NCI-H526 (cell line): ENCODE measurements at places on chromosomes 11 and 22.
A peak's percentile ranks its signal among the peaks of the same experiment; 100 is the strongest.

GRCh38 chr22:26170795-26171580 lies 1.7 kb downstream of the SEZ6L start:
- peak; percentile 68 for DNase-seq

DNA sequence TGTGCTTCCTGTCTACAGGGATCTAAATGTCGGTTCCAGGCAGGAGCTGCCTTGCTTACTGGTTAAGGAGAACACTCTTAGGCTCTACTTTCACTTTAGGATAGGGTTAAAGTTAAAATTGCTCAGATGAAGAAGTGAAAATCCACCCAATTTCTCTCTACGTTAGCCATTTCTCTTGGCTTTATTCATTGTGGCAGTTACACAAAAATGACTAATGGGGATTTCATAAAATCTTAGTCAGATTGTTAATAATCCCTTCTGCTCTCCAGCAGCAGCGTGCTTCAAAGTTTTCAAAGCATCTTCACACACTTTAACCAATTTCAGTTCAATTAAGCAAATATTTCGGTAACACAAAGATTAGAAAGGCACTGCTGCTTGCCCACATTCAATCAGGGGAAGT lies 58.4 kb upstream of the RCN1 start:
- DNase-seq: no peak

GRCh38 chr22:20664594-20664959 lies 109.3 kb upstream of the SERPIND1 start:
- no peak for DNase-seq

GRCh38 chr11:129451524-129451923 lies 75.9 kb downstream of the BARX2 start:
- no peak for DNase-seq

- DNase-seq: peak; percentile 80
These were observed 533.9 kb upstream of the CCDC90B start for GRCh38 chr11:83819931-83820549.

DNA sequence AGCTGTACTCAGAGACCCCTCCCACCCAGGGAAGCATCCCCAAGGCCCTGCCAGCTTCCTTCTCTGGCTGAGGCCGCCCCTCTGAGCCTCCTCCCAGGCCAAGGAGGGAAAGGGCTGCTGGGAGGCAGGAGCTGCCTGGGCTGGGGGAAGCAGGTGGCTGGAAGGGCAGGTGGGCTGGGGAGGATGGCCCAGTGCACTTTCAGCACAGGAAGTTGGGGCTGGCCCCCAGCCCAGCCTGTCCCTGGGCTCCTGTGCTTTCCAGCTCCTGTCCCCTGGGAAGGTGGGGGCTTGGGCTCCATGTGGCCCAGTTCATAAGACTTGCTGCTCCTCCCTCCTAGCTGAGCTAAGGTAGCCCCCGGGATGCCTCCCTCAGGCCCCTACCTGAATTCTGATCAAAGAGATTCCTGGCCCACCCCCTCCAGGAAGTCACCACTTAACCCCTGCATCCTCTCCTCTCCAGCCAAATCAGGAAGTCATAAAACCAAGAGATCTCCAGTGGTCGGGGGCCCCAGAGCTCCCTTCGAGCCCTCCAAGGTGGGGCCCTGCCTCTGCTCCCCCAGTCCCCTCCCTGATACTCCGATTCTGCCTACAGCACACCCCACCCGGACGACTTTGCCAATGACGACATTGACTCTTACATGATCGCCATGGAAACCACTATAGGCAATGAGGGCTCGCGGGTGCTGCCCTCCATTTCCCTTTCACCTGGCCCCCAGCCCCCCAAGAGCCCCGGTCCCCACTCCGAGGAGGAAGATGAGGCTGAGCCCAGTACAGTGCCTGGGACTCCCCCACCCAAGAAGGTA lies 4.9 kb downstream of the PPP1CA start:
- DNase-seq: no peak

DNA sequence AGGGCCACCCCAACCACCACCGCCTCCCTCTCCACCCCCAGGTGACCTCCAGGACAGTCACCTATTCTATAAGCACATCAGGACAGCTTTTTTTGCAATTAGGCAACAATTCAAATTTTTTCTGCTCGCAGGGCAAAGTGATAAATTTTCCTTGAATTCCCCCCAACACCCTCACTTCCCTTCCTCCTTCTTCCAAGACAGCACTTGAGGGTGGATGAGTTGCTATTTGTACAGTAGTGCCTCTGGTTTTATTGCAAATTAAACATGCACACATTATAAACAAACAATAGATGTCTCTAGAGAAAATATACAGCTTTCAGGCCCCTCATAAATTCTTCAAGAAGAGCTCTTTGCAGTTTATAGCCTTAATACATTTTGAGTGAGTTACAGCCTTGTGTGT lies 80.9 kb upstream of the USP47 start:
- DNase-seq: no peak

GRCh38 chr22:26968859-26969523 lies 311.6 kb downstream of the MIAT start:
- DNase-seq: no peak

DNA sequence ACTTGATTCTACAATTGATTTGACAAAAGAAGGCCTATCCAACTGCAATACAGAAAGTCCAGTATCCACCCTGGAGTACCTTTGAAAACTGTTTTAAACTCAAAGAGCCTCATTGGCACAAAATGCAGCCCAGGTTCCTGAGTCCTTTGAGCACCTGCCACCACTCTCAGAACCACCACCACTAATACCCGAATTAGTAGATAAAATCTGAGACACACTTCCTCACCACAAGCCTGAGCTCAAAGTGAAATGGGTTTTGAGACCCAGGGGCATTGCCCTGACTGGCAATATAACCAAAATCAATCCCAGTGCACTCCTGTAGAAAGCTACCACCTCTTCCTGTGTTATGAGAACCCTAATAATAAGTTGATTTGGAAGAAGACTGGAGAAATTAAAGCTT lies 215.7 kb downstream of the CSNK2A3 start:
- no peak for DNase-seq

- no peak for DNase-seq
These were observed 28.5 kb downstream of the LINC01488 start for GRCh38 chr11:69509846-69510390.

- DNase-seq: no peak
These were observed 931.1 kb upstream of the TENM4 start for GRCh38 chr11:80371931-80372330.

DNA sequence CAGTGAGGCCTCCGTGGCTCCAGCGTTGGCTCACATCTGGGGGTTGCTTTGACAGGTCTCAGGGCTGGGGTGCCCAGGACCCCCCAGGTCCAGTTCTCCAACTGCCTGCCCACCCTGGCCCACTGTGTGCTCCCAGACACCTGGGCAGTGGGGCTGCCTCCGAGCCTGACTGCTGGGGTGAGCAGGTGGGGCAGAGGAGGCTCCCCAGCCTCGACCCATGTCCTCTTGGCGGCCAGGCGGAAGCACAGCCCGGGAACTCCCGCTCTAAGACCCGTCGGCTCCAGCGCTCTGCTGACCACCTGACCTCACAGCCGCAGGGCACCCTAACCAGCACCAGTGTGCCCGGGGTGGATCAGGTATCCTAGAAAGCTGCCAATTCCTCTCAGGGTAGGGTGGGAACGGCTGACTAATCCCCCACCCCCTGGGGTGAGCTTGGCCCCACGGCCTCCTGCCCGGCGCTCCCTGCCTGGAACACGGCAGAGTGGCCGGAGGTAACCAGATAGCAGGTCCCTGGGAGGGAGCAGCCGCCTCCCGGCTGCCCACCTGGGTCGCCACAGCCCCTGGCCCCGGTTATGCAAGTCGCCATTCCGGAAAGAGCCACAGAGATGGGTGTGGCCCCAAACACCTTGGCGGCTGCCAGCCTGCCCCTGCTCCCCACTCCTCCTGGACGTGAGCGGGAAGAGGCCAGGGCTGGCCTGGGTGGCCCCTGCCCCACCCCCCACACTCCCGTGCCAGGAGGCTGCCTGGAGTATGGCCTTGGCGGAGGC lies 19.2 kb upstream of the MUC5B start:
- no peak for DNase-seq

DNA sequence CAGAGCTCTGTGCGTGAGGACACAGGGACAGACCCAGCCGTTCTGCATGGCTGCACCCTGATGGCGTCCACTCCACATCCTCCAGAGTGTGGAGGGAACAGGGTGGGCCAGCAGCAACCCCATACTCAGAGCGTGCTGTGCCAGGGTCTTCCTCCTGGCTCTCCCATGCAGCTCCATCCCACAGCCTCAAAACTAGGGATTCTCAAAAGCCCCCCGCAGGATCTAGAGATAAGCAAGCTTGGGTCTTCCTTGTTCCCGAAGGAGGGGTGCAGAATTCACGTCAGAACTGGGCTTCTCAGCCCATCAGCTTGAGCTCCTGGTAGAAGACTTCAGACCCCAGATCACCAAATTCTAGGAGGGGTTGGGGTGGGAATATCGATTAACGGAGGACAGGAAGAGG lies 858.8 kb downstream of the TBC1D22A start:
- DNase-seq: no peak

DNA sequence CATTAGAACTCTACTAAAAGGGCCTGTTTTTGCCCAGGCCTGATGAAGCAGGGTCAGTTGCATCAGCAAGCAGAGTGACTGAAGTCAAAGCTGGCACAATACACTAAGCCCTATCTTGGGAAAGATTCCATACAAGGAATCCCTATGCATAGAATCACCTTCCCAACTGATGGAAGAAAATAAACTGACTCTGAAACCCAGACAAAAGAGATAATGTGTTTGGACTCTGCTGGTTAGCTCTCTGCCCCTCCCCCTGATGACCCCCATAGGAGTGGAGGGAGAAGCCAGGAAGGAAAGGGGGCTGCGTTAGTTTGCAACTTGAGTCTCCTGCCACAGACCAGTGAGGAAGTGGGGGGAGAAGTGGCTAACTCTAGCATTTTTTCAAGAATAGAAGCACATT lies 32.9 kb downstream of the GALNT18 start:
- DNase-seq: no peak

- no peak for DNase-seq
These were observed 53.5 kb downstream of the MYH9 start for GRCh38 chr22:36334081-36334820.

GRCh38 chr22:17764036-17764435 lies 10.2 kb downstream of the BID start:
- no peak for DNase-seq

DNA sequence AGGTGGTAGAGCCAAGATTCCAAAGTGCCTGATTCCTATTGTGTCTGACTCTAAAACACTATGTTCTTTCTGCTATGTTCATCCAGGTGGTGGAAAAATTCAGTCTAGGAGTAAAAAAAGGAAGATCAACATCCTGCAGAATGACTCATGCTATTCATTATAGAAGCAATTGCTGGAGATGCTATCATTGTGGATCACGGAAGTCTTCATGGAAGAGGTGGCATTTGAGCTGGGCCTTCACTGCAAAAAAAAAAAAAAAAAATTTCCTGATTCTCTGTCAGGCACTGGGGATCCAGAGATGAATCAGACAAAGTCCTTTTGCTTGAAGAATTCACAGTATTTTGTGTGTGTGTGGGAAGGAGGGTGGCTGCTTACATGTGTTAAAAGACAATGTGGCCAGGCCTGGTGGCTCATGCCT lies 1.4 kb upstream of the UVRAG start:
- DNase-seq: no peak

DNA sequence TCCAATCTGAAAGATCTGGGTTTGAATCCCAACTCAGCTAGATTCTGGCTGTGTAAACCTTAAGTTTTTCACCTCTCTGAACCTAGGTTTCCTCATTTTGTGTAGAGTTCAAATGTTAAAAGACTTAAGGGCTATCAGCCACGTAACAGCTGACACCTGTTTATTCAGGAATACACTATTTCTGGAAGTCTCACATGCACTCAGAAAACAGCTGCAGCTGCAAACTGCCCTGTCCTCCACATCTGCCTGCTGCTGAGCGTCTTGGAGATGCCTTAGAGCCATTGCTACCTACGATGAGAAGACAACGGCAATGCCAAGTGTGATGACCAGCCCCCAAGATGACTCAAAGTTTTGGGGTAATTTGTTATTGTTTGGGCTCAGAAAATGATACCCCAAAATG lies 6.7 kb upstream of the TRIM44 start:
- DNase-seq: no peak

- no peak for DNase-seq
These were observed 686 bp downstream of the USP2 start for GRCh38 chr11:119380827-119381180.

DNA sequence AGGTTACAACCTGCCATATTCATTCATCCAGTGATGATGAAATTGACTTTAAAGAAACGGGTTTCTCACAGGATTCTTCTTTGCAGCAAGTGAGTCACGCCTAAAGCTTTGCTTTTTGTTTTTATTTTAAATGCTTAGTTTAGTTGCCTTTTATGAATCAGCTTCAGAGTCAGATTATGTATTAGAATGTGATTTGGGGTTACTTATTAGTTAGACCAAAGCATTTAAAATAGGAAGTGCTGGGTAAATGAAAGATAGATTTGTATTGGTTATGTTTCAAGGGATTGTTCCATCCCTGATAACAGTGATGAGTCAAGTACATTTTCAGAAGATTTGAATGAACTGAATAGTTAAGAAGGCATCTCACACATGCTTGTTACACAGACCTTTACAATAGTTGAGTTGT lies 101.3 kb upstream of the GAL start:
- no peak for DNase-seq

- DNase-seq: no peak
These were observed 46.3 kb upstream of the RRM1 start for GRCh38 chr11:4048340-4048739.

DNA sequence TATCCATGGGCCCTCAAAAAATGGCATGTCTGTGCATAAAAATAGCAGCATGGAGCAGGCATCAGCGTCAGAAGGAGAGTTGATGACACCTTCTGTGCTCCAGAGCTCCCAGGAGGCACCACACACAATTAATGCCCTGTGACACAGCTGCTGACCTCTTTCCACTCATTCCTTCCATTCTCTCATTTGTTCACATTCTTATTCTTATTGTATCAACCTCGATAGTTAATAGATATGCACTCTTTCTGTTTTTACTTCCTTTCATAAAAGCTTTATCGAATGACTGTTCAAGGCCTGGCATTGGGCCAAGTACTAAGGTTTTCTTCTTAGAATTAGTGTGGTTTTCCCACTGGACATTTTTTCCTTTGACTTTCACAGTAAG lies 266.0 kb upstream of the MTNR1B start:
- DNase-seq: no peak

DNA sequence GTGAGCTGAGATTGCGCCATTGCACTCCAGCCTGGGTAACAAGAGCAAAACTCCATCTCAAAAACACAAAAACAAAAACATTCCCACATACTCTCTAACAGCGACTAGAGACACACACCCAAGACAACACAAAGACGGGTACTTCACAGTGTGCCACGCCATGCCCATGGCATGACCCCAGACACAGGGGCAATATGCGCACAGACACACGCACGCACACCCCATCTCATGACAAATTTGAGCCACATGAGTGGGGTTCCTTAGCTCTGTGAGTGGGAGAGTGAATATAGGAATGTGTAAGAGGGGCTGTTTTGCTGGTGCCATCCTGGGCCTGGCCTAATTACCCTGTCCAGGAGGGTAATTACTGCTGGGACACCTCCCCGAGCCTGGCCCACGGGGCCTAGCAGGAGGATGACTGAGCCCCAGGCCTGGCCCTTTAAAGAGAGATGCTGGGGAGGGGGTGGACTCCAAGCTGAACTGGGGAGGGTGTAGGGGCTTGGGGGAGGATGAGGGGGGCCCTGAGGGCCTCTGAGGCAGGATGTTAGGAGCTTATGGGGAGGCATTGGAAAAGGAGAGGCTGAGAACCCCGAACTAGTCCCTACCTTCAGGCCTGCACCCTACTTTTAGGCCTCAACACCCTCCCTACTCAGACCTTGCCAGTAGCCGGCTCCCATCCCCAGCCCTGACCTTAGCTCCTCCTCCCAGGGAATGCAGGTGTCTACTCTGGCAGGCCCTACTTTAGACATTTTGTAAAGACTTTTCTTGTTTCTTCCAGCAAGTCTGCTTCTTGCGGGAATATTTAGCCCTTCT lies 1.5 kb downstream of the LTBP3 start:
- DNase-seq: no peak

GRCh38 chr11:61103851-61104423 lies 1.6 kb downstream of the CD5 start:
- no peak for DNase-seq
